ENCODE measurements at places on chromosomes 2 and 18.
A peak's percentile ranks its signal among the peaks of the same experiment; 100 is the strongest.

DNA sequence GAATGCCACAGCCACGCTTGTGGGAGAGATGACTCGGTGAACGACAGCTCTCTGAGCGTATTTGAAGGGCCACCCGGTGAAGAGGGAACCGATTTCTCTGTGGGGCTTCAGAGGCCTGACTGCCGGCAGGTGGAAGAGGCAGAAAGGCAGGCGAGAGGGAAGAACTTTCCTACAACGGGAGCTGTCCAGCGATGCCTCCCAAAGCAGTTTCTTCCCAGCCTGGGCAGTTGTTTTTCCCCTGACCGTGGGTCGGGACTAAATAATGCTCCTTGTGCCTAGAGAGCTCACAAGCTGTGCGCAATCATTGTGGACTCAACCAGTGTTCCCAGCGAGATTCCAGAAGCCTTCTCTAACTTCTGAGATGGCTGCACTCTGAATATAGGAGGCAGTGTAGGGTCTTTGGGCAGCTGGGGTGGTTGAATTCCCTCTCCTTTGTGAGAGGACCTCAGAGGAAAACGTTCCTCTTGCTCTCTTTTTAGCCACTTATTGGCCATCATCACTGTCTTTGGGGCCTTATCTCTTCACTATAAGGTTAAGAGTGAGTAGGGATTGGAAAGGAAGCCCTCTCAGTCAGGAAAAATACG is 710 bp downstream of the SEC11C start:
- peak; percentile 29 for DNase-seq

GRCh38 chr2:118016911-118017310 is 3.0 kb upstream of the CCDC93 start:
- DNase-seq: no peak

DNA sequence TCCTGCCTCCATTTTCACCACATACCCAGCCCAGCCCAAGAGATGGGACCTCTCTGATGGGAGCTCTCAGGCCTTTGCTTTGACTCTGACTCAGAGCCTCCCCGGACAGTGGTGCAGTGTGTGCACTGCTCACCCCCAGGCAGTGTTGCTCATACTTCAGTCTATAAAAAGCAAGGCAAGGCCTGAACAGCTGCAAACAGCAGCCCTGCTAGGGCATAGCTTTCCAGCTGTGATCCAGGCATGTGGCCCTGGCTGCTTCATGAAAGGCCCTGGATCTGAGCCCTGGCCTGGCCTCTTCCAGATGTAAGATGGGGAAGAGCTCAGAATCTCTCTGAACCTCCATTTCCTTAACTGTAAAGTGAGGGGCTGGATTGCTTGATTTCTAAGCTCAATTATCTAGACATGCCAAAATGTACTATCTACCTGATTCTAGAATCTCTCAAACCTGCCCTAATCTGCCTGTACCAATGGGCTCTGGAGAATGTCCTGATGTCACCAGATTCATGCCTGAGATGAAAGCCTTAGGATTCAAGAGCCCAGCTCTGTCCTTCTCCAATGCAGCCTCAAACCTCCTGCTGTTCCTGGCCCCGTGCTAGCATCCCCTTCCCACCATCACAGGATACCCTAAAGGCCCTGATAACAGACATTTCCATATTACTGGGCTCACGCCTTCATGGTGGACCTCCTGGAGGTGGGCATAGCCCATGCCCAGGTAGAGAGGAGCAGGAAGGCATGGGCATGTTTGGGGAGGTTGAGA is 206.9 kb downstream of the ARL4C start:
- DNase-seq: peak; percentile 46

- no peak for DNase-seq
These were observed 706 bp upstream of the BCL11A start for GRCh38 chr2:60554074-60554645.

DNA sequence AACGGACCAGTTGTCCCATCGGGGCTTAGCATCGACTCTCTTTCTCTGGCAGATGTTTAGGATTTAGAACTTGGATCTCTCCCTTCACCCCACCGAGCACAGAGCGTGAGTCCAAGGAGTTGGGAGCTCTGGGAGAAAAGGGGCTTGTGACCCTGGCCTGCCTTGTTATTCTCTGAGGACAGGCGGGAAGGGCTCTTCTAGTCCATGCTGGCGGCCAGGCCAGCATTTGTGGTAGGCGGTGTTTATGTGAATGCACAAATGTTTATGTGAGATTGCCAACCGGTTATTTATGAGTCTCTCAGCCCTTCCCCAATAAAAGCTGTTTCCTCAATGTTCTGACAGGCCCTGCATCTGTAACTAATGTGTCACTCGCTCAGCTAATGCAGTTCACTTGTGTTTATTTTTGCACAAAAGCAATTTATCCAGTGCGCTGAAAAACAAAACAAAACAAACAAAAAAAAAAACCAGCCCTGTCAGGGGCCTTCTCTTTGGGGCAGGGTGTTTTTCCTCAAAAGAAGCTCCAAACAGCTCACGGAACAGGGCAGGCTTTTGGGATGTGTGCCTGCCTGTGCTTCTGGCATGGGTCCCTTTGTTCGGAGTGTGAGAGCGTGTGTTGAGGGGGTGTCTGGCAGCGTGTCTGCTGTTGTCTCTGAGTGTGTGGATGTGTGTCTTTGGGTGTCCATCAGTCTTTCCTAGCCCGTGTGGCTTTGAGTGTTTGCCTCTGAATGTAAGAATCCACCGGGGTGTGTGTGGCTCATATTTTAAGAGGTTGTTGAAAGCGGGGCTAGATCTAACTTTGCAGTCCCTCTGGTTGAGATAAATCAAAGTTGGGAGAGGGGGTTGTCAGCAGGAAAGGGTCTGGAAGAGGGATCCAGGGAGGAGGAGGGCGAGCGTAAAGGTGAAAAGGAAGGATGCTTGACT is 52.8 kb upstream of the HAAO start:
- DNase-seq: no peak

GRCh38 chr2:144230448-144231085 is 289.4 kb downstream of the ZEB2 start:
- no peak for DNase-seq

DNA sequence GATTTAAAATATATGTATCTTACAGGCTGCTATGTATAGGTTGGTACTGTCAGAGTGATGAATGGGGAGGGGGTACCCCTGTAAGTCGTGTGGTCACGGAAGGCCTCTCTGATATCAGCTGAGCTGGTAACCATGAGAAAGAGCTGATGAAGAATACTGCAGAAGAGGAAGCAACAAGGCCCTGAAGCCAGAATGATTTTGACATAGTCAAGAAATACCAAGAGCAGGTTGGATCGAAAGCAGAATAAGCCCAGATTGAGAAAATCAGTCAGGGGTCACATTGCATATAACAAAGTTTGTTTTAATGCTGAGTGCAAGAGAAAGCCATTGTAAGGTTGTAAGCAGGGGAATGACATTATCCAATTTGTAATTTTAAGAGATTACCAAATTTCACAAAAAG is 57.3 kb downstream of the UNC50 start:
- DNase-seq: no peak

DNA sequence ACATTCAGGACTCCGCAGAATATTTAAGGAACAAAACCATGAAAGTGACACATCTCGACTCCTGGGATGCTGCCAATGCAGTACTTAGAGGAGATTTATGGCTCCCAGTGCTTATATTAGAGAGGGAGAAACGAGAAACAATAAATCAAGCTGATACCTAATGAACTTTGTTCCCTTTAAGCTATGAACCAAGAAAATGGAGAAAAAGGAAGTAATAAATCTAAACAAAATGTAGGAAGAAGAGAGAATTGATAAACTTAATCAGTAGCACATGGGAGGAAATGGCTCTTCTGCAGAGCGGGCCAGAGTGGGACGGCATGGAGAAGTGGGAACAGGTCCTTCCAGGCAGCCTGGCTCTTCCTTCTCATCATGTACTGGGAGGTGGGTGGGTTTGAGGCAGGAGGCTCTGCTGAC is 42.7 kb downstream of the NPPC start:
- DNase-seq: no peak

- DNase-seq: no peak
These were observed 5.8 kb upstream of the SAG start for GRCh38 chr2:233301811-233302210.

- peak; percentile 44 for DNase-seq
These were observed 6.3 kb downstream of the C2orf81 start for GRCh38 chr2:74414881-74415761.

DNA sequence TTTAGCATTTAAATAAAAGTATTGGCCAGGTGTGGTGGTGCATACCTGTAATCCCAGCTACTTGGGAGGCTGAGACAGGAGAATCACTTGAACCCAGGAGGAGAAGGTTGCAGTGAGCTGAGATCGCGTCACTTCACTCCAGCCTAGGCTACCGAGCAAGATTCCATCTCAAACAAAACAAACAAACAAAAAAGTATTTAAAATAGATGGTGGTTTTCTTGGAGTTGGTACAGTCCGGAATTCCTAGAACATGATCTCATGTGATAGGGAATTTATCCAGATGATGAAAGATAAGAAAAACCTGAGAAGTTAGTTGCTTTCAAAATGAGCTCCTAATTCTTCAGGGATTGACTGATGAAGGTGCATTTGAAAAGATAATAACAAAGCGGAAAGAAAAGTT is 62.0 kb downstream of the BIRC6 start:
- no peak for DNase-seq

GRCh38 chr18:31658670-31659575 is 25.5 kb downstream of the B4GALT6 start:
- DNase-seq: peak; percentile 70

GRCh38 chr18:62460851-62461300 is 61.9 kb upstream of the ZCCHC2 start:
- DNase-seq: no peak

- no peak for DNase-seq
These were observed 534.9 kb downstream of the SLC4A3 start for GRCh38 chr2:220162320-220162719.

GRCh38 chr2:240392948-240393830 is 42.3 kb upstream of the GPC1 start:
- no peak for DNase-seq

- no peak for DNase-seq
These were observed 26.5 kb downstream of the CRYGD start for GRCh38 chr2:208097801-208098200.

DNA sequence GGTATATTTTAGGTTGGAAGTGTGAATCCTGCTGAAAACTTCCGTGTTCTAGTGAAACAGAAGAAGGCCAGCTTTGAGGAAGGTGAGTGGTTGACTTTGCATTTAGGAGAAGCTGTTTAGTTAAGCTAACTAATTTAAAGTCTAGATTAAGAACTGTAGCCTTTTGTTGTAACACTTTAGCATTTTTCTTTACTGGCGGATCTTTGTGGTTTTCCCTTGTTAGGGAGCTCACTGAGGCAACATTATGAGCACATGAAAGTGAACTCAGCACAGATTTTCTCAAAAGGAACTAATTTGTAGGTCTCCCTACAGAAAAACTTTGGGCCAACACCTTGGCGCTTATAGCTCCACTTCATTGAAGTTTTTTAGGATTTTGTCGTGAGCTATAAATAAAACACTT is 52.8 kb downstream of the XRCC5 start:
- no peak for DNase-seq

- no peak for DNase-seq
These were observed 25.5 kb downstream of the SP5 start for GRCh38 chr2:170740660-170741059.

Data from kidney capillary endothelial cell (primary cell).